ENCODE measurements at places on chromosomes 6 and 20. TPM values are rescaled to one million over a fixed set of nuclear protein-coding genes. Genes with fewer than 3 reads are reported as not detected.

DNA sequence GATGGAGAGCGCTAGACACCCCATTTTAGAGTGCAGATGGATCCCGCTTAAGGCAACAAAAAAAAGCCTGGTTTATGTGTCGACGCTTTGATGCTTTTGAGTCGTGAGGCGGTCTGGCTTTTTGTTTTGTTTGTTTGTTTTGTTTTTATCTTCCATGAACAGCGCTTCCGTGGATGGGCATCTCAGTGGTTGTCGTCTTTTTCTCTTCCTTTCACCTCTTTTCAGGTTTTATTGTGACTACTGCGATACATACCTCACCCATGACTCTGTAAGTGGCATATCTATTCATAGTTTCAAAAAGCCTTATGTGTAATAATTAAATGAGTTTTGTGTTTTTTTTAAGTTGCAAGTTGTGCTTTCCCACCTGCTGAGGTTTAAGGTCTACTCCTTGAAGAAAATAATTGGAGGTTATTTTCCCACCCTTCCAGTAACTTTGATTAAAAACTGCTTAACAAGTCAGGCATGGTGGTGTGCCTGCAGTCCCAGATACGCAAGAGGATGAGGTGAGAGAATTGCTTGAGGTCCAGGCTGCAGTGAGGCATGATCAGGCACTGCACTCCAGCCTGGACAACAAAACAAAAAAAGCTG, 476 bp downstream of the SNRPC start:
- no peak for DNase-seq

The SPATS1 gene
- not detected for total RNA-seq

The TMEM217 gene
- not detected for total RNA-seq

DNA sequence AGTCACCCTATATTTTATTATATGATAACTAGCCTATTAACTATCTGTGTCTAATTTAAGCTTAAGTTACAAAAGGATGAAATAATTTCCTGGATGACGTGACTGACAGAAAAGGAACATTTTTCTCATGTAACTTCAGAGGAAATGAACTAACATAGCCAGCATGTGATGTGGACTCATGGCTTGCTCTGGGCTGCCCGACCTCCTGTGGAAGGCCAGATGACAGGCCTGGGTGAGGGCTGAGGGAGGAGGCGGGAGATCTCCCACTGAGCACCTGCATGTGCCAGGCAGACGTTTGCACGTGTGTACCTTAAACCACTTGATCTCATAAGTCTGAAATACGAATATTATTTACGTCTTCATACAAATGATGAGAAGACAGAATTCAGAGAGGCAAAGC, 321.1 kb downstream of the SYNE1 start:
- no peak for DNase-seq

The ARFGEF3 gene
- total RNA-seq, result 15.3 TPM

Measured in glutamatergic neuron (in vitro differentiated cells).